ENCODE measurements at places on chromosomes 2 and 18.

- no peak for DNase-seq
These were observed 52.4 kb downstream of the LIMS1 start for GRCh38 chr2:108586631-108587030.

GRCh38 chr18:74266161-74266560, 25.6 kb downstream of the CYB5A start:
- no peak for DNase-seq

GRCh38 chr2:205936446-205936845, 149.5 kb downstream of the INO80D start:
- no peak for DNase-seq

DNA sequence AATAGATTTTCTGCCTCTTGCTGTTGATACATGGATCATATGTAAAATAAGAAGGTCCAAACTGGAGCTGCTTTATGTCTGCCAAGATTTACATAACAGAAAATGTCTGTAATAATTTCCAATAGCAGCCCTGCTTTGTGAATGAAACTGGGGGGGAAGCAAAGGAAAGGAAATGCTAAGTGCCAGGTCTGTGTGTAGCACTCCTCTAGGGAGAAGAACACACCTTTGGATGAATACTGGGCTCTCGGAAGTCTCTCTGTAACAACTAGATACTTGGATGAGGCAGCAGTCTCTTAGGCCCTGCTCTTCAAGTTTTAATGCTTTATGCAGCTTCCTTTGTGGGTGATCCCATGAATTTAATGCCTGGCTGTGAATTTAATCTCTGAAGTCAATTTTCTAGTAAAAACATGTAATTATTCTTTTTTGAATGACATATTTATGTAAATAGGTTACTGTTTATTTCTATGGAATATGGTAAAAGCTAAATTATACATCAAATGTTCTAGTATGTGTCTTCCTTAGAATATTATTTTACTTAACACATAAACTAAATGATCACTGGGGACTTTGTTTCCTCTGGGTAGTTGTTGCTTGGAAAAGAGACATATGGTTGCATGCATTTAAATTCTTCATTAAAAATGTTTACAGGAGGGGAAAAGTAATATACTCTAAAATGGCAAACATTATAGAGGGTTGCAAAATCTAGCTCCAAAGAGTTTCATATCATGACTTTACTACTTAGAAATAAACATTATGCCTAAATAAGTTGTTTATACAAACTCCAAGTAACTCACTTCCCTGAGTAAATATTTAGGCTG, 336.6 kb upstream of the CWC22 start:
- no peak for DNase-seq

DNA sequence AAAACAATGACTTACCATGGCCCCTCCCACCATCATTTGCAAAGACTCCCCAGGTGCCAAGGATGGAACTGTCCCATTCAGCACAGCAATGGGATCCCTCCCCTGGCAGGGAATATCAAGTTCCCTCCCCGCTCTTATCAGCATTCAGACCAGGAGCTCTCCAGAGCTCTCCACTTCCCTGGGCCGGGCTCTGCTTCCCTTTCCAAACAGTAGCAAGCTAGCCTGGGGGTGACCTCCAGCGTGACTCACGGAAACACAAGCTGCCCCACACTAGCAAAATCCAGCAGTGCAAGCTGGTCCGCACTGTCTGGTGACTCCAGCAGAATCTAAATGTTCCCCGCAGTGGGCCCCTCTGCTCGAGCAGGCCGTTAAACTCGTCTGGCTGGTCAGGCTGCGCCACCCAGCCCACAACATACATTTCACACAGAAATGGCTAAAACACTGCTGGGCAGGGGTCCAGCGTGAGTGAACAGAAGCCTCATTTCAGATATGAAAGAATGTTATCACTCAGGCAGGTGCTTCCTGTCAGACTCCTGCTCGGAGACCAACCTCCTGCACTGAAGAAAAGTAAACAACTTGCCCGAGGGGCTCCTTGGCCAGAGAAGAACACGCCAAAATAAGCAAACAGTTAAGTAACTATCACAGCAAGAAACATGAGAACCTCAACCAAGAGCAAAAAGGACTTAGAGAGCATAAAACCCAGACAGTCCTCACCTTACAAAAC, 33.9 kb downstream of the STAT1 start:
- no peak for DNase-seq

DNA sequence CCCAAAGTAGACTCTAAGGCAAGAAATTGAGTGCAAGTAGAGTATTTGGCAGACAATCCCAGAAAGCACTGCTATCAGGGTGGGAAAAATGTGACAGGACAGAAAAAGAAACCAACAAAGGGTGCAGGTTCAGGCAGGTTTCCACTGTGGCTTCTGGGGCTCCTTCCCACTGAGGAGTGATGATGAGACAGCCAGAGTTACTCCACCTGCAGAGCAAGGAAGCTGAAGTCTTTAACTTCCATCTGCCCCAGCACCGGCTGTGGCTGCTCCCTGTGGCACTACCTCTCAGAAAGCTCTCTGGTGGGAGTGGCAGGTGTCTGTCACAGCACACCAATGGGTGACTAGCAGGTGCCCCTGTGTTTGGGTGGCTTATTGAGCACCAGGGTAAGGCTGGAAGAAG, 37.6 kb upstream of the ACKR3 start:
- no peak for DNase-seq

DNA sequence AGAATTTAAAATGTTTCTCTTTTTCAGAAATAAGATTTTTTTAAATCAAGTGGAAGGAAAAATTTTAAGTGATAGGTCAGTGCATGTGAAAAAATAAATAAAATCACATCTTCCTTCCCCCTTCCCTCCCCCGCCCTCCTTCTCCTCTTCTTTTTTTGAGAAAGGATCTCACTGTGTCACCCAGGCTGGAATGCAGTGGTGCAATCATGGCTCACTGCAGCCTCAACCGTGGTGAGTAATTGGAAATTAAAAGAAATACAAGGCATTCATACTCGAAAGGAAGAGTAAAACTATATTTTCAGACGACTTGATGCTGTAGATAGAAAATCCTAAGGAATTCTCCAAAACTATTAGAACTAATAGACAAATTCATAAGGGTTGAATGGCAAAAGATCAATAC, 16.9 kb upstream of the CRACDL start:
- no peak for DNase-seq

GRCh38 chr2:148184976-148185375, 164.1 kb downstream of the MBD5 start:
- DNase-seq, result no peak

DNA sequence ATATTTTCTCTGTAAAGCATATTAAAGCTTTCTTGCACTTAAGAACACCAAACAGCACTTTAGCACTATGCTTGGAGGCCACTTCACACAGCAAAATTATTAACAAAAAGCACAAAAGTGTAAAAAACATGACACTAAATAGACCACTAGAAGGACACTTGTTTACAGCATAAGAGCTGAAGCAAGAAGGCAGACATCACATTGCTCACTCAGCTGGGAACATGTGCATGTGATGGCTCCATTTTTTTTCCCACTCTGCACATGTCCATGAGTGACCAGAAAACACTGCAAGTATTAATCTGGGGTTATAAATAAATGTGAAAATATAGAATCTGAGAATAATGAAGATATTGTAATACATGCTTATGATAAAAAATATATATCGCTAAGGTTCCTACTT, 103.1 kb upstream of the MAPRE2 start:
- no peak for DNase-seq

GRCh38 chr2:158009399-158009798, 92.3 kb upstream of the UPP2 start:
- no peak for DNase-seq

GRCh38 chr18:55844382-55844781, 256.4 kb upstream of the TCF4 start:
- no peak for DNase-seq

- no peak for DNase-seq
These were observed 39.1 kb downstream of the OSBPL6 start for GRCh38 chr2:178233428-178233827.

Data from amygdala (tissue), 56 donors.